Stimulated activated naive CD4-positive, alpha-beta T cell treated with Interleukin-2 at 50 U/mL for 16 hours (primary cell): ENCODE measurements at places on chromosomes 2 and 18.

DNA sequence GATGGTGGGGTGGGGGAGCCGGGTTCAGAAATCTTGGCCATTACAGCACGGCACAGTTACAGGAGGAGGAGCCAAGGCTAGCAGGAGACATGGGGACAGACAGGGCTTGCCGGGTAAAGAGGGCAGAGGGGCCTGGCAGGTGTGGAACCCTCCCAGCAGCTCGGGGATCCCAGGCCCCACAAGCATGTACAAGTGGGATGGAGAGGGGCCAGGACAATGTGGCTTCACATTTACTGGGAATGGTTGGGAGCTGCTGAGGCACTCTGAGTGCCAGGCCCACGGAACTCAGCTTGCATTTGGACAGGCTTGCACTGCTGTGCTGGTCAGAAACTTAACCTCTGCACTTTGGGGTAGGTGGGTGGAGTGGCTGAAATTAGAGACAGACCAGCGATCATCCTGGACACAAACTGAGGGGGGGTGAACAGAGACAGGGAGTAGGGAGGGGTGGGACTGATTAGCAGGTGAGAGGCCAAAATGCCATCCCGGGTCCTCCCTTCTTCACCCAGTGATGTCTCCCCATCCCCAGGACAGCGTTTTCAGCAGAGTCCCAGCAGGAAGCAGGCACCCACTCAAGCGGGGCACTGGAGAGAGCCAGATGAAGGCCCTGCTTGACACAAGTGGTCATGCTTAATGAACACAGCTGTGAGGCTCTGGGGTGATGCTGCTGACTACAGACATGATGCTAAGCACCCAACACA, 9.6 kb downstream of the PER2 start:
- DNase-seq: no peak

DNA sequence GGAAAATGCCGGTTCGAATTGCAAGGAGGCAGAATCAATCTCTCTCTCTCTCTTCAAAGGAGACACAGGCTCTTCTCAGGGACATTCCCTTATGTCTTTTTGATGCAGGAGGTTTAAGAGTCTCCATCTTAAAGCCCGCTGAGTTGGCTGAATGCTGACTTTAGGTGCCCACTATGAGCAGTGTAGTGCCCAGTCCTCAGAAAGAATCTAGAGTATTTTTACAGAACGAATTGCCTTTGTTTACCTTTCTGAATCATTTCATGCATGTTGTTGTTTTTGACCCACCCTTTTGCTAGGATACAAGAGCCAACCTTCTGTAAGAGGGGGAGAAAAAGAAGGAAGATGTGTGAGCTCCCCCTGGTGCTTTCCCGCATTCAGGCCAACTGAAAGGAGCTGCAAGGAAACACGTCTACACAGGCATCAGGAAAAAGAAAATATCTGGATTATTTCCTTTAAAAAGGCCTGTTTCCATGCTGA, 193.5 kb upstream of the TCF4 start:
- DNase-seq: no peak

GRCh38 chr2:188604579-188604978, 312.9 kb downstream of the GULP1 start:
- DNase-seq: no peak

- no peak for DNase-seq
Measured at GRCh38 chr2:88680266-88680902, 11.1 kb upstream of the RPIA start.

- peak; percentile 14 for DNase-seq
Measured at GRCh38 chr18:70491734-70492348, 203.0 kb downstream of the SOCS6 start.

DNA sequence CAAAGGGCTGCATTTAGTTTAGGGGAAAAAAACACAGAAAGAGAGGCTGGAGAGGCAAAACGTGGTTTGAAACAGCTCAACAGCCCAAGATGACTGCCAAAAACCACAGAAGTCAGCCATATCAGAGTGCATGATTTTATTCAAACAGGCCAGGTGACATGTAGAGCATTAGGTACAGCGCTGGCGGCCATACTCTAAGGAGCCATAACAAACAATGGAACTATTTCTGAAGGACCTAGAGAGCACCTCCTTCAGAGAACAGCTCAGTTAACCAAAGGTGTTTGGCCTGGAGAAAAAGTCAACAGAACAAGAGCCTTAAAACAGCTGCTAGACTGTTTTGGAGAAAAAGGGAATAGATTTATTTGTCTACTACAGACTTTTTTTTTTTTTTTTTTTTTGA, 2.6 kb downstream of the THADA start:
- DNase-seq: no peak
